Activated CD4-positive, alpha-beta memory T cell treated with anti-CD3 and anti-CD28 coated beads, Interleukin-2, amount 10 ng/mL, durations not matched to agents 7 days and 5 days (primary cell): ENCODE measurements at places on chromosomes 4 and X. TPM values are rescaled to one million over a fixed set of nuclear protein-coding genes. Genes with fewer than 3 reads are reported as not detected.

The LIMCH1 gene
- not detected for total RNA-seq

- DNase-seq = no peak
- peaks cover 50% of the 10 kb centered on the region for H3K36me3 ChIP-seq
- H3K4me1 ChIP-seq = peaks cover 12% of the 10 kb centered on the region
- no peak overlapping the region for H3K4me3 ChIP-seq
Measured at GRCh38 chrX:9690046-9690445, 75.6 kb downstream of the GPR143 start.

GRCh38 chr4:56937262-56937661 is 29.6 kb downstream of the REST start:
- DNase-seq = no peak
- no peak overlapping the region for H3K27ac ChIP-seq
- no peak overlapping the region for H3K4me3 ChIP-seq
- no peaks in the 10 kb centered on the region for H3K27me3 ChIP-seq
- H3K36me3 ChIP-seq = peaks cover 40% of the 10 kb centered on the region

The AADAT gene
- not detected for total RNA-seq

The SASH3 gene
- 229 TPM for total RNA-seq

The IL13RA2 gene
- not detected for total RNA-seq

DNA sequence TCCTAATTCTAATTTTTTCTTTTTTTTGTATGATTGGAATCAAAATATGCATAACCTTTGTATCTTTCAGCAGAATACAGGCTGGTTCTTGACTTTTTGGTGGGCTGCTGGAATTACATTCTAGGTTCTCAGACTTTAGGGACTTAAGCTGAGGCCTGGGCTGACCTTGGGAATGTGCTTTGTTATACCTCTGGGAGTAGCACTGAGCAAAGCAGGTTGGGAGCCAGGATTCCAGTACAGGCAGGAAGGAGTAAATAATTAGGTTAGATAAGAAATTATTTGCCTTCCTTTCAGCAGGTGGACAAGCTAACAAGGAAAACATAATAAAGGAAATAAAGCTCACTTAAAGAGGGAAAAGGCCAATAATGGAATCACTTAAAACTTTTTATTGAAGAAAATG is 49.9 kb upstream of the SLC4A4 start:
- H3K36me3 ChIP-seq = no peaks in the 10 kb centered on the region
- no peak overlapping the region for H3K27ac ChIP-seq
- no peaks in the 10 kb centered on the region for H3K4me1 ChIP-seq
- H3K27me3 ChIP-seq = no peaks in the 10 kb centered on the region
- H3K4me3 ChIP-seq = no peak overlapping the region
- no peak for DNase-seq

DNA sequence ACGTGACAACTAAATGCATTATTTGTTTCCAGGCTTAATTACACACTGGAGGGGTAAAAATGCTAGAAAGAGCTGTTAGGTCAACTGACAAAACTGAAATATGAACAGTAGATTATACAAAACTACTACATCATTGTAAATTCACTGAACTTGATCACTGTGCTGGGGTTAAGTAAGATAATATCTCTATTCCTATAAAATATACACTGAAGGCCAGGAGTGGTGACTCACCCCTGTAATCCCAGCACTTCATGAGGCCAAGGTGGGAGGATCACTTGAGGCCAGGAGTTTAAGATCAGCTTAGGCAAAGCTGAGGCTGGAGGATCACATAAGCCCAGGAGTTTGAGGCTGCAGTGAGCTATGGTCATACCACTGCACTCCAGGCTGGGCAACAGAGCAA is 31.8 kb upstream of the NKX6-1 start:
- H3K27me3 ChIP-seq = peaks cover 2% of the 10 kb centered on the region
- H3K4me3 ChIP-seq = no peak overlapping the region
- no peaks in the 10 kb centered on the region for H3K36me3 ChIP-seq
- H3K27ac ChIP-seq = no peak overlapping the region

DNA sequence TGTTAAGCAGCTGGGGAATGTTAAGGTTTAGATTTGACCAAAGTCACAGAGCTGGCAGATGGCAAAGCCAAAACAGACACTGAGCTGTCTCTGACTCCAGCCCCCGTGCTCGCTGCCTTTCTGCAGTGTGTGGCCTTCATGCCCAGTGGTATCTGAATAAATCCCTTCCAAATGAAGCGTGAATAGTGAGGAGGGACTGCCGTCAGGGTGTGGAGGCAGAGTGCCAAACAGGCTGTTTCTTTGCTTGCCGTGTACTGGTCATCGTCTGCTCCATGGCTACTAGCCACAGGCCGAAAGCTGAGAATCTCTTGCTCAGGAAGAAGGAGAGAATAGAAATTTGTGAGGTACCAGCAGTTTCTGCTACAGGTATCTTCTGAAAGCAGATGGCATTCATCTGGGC is 19.7 kb downstream of the PRIMPOL start:
- peaks cover 36% of the 10 kb centered on the region for H3K4me1 ChIP-seq
- H3K36me3 ChIP-seq = peaks cover 52% of the 10 kb centered on the region
- DNase-seq = no peak
- H3K27me3 ChIP-seq = no peaks in the 10 kb centered on the region

GRCh38 chr4:181637186-181638105 is 605.8 kb upstream of the TENM3 start:
- no peaks in the 10 kb centered on the region for H3K27me3 ChIP-seq
- no peak overlapping the region for H3K27ac ChIP-seq
- DNase-seq = no peak
- H3K36me3 ChIP-seq = no peaks in the 10 kb centered on the region

GRCh38 chrX:154349359-154349935 is 25.0 kb downstream of the FLNA start:
- peaks cover 67% of the 10 kb centered on the region for H3K4me1 ChIP-seq
- peaks cover 47% of the 10 kb centered on the region for H3K36me3 ChIP-seq
- no peak for DNase-seq

The TMPRSS11B gene
- total RNA-seq = not detected

The CXCL3 gene
- not detected for total RNA-seq

- H3K27me3 ChIP-seq = peaks cover 5% of the 10 kb centered on the region
- H3K27ac ChIP-seq = no peak overlapping the region
- H3K4me3 ChIP-seq = no peak overlapping the region
- H3K36me3 ChIP-seq = no peaks in the 10 kb centered on the region
Measured at GRCh38 chr4:151537687-151538086, 128.7 kb downstream of the FHIP1A start.

DNA sequence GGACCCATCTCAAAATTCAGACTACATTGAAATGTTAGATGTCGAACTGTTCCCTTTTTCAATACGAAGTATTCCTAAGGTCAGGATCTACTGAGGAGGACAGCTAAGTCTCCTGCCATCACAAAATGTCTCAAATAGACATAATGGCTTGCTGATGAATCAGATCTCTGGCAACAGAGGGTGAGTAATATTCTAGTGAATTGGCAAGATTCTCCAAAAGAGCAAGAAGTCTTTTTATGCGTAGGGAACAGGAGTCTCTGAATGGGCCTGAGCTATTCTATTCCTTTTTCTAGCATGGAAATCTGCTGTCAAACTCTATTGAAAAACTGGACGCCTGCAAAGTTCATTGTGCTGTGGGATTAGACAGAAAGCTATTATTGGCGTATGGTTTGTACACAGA is 145.4 kb downstream of the FNIP2 start:
- H3K4me3 ChIP-seq = no peak overlapping the region
- peaks cover 3% of the 10 kb centered on the region for H3K36me3 ChIP-seq
- no peaks in the 10 kb centered on the region for H3K27me3 ChIP-seq

GRCh38 chrX:9635803-9636202 is 129.8 kb downstream of the GPR143 start:
- no peaks in the 10 kb centered on the region for H3K27me3 ChIP-seq
- H3K4me3 ChIP-seq = no peak overlapping the region
- H3K4me1 ChIP-seq = peaks cover 9% of the 10 kb centered on the region
- no peak overlapping the region for H3K27ac ChIP-seq
- H3K36me3 ChIP-seq = peaks cover 6% of the 10 kb centered on the region

- H3K4me3 ChIP-seq = no peak overlapping the region
- no peak for DNase-seq
- no peaks in the 10 kb centered on the region for H3K27me3 ChIP-seq
- peaks cover 2% of the 10 kb centered on the region for H3K36me3 ChIP-seq
- no peak overlapping the region for H3K27ac ChIP-seq
Measured at GRCh38 chr4:118967393-118967792, 78.7 kb downstream of the SYNPO2 start.

The ANOS1 gene
- total RNA-seq = not detected

- no peak overlapping the region for H3K27ac ChIP-seq
- no peak for DNase-seq
- H3K4me1 ChIP-seq = peaks cover 2% of the 10 kb centered on the region
- no peak overlapping the region for H3K4me3 ChIP-seq
- H3K27me3 ChIP-seq = no peaks in the 10 kb centered on the region
Measured at GRCh38 chrX:111191598-111191997, 78.7 kb downstream of the CAPN6 start.

The STATH gene
- total RNA-seq = not detected

The DCHS2 gene
- not detected for total RNA-seq

DNA sequence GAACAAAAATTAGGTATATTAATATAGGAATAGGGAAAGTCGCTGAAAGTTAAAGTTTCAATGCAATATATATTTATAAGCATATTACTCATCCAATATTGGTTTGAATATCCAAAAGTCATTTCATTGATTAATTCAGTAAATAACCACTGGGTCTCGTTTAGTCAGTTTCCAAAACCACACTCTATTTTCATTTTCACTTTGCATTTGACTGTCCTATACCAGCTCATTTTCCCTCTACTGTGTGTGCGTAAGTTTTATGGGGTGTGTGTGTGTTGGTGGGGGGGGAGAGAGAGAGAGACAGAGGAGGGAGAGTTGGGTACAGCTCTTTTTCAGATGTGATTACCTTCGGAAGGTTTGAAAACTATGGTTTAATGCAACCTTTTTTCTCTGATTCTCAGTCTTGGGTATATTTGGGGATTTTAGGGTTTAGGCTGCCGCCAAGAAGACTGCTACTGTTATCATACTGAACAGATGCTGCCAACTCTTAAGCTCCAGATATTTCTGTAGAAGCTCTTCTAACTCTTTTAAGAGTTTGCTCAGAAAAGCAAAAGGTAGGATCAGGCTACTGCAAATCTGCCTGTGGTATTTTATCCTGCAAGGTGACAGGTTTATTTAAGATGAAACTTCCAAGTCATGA is 1427.4 kb downstream of the PCDH7 start:
- no peak for DNase-seq
- H3K4me1 ChIP-seq = no peaks in the 10 kb centered on the region
- H3K27ac ChIP-seq = no peak overlapping the region
- no peaks in the 10 kb centered on the region for H3K36me3 ChIP-seq
